D341Med (cell line): ENCODE measurements at places on chromosomes 4 and X.

DNA sequence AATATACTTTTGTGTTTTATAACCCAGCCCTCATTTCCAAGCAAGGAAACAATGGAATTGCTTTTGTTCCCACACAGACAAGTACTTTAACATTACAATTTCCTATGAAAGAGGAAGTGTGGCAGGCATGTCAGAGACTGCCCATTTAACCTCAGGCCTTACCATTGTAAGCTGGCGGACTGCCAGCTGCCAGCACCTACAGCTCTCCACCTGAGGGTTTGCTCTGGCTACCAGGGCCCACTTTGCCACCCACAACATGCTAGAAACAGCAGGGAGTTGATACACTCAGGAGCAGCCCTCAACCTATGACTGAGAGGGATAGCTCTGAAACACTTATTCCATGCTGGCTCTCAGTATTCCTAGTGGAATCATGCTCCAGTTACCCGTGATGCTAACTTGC is 152.3 kb upstream of the PRDX4 start:
- no peak for DNase-seq

GRCh38 chr4:38980903-38981676 is 51.1 kb downstream of the TMEM156 start:
- DNase-seq, result no peak

- no peak for DNase-seq
These were observed 139.6 kb upstream of the PTCHD1 start for GRCh38 chrX:23194885-23195554.

GRCh38 chr4:5800496-5800895 is 89.5 kb downstream of the EVC start:
- DNase-seq, result no peak

DNA sequence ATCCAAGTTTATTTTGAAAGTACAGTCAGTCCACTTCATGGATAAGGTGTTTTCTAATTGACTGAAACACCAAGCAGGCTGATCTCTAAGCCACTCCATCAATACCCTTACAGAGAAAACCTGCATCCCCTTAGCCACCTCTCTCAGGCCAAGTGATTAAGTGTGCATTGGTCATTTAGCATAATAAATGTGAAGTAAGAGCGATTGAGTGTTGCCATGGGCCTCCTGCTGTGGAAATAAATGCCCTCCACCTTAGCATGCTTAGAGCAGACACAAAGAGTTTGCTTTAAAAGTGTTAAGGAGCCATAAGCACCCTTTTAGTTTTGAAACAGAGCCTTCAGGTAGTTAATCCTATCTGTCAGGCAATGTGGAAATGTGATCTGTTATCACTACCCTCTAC is 386.5 kb downstream of the GPAT3 start:
- no peak for DNase-seq

DNA sequence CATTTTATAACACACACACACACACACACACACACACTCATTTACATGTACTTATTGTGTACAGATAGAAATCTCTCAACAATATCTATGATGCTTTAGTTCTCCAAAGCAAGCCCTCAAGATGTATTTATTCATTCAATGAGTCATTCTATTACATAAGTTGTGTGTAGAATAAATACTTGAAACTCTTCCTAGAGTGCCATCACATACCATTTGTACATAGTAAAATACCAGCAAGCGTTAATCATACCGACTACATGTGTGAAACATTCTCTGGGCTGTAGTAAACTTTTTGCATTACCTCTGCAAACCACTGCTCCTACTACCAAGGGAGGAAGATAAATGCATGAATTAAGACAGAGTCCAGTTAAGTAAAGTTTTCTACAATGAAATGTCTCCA is 70.9 kb downstream of the EPHA5 start:
- no peak for DNase-seq

- peak; percentile 36 for DNase-seq
These were observed 54.0 kb downstream of the GC start for GRCh38 chr4:71729856-71730255.
